ENCODE measurements at places on chromosomes 12 and 14.
A peak's percentile ranks its signal among the peaks of the same experiment; 100 is the strongest.

DNA sequence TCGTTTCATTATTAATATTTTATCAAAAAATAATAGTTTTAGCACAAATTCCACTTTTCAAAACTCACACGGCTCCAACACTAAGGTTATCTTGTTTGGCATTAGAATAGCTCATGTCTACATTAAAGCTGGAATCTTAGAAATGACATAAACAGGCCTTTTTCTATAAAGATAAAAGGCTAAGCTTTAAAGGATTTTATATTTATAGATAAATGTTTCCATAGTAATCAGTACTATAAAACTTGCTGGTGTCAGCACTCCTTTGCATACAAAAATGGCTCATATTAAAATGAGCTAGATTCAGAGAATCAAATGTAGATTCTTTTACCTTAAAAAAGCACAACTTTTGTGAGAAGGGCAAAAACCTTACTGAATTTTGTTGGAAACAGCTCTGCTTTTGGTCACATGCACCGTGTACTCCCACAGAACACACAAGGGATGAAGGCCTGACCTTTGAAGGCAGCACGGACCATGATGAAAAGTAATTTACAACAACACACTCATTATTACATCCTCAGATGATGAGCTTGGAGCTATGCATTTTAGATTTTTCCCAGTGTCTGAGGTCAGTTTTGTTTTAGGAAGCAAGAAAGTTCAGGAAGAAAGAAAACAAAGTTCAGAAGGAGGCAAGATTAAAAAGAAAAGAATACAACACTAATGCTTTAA lies 202.8 kb downstream of the BCAT1 start:
- DNase-seq: no peak

DNA sequence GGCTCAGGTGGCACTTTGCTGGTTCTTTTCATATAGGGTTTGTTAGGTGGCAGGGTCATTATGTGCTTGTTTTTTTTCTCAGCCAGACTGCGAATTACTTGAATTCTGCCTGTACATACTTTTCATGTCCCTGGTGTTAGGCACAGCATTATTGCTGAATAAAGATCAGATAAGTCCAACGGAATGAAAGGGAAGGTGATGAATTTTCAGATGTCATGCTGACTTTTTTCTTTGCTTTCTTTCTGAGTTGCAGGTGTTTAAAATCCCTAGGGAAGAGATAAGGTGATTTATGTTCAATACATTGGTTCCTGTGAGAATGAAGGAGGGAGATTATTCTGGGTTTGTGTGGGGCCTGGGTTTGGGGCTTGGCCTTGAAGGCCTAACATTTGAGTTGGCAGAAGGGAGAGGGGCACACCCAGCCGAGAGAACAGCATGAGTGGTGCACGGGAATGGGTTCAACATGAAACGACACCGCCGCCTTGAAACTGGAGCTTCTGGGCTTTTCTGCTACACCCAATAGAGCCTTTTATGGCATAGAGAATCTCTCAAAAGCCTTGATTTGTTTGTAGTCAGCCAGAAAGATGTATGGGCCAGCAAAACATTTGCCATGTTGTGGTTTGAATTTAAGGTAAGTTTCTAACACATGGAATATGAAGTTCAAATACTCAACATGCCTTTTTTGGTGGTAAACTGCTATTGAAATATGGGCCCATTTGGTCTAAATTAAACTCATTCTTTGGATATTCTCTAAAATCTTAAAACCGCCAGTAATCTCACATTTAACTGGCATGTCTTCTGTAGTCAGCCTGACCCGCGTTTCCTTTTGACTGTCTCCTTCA lies 477.0 kb downstream of the PCNX1 start:
- no peak for DNase-seq

- DNase-seq: no peak
These were observed 23.2 kb upstream of the SERPINA1 start for GRCh38 chr14:94411638-94412037.

GRCh38 chr14:22011253-22011642 lies 337.6 kb upstream of the OR4E1 start:
- no peak for DNase-seq

DNA sequence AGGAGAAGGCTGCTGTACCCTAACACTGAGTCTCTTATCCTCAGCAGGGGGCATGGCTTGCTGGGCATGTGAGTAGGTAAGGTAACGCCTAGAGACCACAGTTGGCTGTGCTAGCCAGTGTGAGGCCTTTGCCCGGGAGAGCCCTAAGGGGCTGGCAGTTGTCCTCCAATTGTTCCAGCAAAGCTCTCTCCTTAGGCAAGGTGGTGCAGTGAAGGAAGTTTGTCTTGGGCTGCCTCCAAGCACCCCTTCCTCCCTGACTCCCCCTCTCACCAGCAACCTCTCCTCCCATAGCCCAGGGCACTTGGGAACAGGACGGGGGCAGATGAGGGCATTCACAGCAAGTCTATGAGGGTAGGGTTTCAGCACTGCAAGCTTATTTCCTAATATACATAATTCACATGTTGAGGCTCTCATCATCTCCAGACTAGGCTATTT lies 23.0 kb downstream of the LACRT start:
- no peak for DNase-seq

- DNase-seq: no peak
These were observed 19.9 kb upstream of the MSI1 start for GRCh38 chr12:120388691-120389481.

GRCh38 chr14:95344536-95344935 lies 24.8 kb upstream of the CLMN start:
- DNase-seq: no peak

DNA sequence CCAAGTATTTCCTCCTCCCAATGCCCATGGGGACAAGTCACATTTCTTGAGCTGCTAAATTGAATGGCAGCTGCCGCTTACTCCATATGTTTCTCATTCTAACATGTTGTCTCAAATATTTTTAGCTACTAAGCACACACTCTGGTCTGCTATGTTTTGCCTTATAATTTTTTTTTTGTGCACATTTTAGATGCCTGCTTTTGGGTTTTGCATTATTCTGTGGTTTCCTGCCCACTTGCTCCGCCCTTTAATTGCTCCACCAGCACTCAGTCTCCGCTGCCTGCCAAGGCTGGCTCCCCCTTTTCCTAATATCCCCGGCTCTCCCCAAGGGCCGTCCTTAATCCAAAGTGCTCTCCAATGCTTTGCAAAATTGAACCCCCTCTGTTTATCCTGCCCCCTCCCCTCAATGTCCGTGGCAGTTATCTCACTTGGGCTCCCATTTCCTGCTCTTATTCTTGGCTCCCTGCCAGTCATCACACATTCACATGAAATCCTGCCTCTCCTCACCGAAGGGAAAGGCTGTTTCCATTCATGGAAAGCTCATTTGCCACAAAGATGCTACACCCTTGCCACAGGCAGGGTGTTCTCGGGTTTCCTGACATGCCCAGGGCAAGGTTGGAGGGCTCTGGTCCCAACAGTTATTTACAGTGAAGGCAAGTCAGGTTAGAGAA lies 79.4 kb downstream of the C12orf75 start:
- DNase-seq: no peak

DNA sequence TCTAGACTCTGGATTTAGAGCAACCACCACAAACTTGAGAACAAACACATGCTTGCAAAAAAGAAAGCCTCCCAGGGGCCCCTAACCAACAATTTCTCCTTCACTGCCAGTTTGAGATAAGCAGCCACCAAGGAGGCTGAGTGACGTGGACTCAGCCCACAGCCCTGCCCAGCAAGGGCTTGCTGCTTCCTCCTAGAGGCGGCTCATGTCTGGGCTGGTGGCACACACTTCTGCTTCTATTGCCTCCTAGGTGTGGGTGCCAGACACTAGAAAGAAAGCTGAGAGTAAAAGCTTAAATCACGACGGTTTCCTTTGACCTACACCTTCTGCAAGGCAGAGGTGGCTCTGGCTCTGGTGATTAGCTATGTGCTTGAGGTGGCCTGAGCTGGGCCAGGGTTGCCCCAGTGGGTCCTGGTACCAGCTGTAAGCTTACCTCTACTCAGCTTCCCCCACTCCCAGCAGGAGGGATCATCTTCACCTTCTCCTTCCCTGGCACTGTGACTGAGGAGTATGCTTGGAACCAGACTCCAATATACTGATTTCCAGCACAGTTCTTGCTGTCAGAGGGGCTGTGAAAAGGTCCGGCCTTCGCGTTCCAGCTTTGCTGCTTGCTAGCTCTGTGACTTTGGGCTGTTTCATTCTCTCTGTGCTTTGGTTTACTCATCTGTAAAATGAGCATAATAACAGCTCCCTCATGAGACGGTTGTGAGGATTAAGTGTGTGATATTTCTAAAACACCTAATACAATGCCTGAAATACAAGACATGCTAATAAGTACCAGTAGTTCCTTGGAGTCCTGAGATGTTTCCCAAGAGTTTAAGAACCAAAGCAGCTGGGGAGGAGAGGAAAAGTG lies 89.7 kb upstream of the PARP11 start:
- DNase-seq: peak; percentile 37

DNA sequence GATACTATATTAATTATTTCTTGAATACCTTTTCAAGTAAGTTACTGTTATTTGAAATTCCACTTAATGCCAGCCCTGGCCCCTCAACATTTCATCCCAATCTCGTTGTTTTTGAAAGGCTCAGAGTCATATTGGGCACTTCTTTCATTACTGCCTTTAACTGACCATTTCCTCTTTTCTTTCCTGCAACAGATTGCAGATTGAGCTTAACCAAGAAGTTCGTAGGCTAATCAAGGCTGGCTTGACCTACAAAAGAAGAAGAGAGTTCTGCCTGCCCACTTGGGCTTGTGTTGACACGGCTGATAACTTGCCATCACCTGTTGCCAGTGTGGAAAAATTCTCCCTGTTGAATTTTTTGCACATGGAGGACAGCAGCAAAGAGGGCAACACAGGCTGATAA lies 91.0 kb downstream of the FLRT2 start:
- no peak for DNase-seq

DNA sequence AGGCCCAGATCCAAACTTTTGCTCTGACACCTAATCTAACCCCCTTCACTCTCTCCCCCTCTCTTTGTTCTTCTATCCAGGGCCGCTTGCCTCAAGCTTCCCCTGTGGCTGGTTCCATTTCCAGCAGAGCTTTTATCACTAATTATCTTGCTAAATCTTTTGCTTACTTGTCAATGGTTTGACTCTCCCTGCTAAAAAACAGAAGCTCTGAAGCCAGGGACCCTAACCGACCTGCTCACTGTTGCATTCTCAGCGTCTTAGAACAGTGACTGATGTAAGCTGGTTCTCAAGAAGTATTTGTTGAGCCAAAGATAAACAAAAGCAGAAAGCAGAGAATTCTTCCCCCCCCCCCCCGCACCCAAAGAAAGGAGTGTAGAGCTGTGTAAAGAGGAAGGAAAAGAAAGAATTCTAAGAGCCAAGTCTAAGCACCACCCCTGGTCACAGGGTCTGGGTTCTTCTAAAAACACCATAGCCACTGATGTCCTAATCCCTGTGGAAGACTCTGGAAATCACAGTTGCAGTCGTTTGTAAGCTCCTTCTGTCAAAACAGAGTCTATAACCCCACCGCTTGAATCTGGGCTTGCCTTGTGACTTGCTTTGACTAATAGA lies 385.8 kb downstream of the MED13L start:
- no peak for DNase-seq

All from activated T-helper 9 cell treated with anti-CD3 and anti-CD28 coated beads, Interleukin-2, amount 50 U/mL, for 16 hours (primary cell).